Coronary artery (tissue), 2 donors: ENCODE measurements at places on chromosomes 3 and 15.

- no peak for DNase-seq
Measured at GRCh38 chr3:66095295-66096001, 56.7 kb upstream of the MAGI1 start.

- DNase-seq, result no peak
Measured at GRCh38 chr3:18355832-18356231, 69.3 kb downstream of the SATB1 start.

DNA sequence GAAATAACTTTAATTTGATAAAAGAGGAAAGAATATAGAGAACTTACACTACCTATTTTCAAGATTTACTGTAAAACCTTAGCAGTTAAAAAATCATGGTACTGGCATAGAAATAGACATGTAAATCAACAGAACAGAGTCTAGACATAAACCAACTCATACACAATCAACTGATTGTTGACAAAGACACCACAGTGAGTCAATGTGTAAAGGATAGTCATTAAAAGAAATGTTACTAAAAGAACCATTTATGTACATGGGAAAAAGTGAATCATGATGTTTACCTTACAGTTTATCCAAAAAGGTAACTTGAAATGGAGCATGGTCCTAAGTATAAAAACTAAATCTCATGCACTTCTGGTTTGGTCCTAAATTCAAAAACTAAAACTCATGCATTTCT lies 847.4 kb downstream of the IGSF11 start:
- no peak for DNase-seq

DNA sequence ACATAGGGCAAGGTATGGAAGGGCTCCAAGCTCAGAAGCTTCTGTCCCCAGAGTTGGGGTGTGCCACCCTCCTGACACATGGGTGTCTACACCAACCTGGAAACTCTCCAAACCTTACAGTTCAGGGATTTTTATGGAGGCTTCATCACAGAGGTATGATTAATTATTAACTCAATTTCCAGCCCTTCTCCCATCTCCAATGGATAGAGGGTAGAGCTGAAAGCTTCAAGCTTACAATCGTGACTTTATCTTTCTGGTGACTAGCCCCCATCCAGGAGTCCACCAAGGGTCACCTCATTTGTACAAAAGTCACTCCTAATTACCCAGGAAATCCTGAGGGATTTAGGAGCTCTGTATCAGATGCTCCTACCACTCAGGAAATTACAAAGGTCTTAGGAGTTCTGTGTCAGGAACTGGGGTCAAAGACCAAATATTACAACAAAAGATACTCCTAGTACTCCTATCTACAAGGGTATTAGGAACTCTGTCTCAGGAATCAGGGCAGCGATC lies 62.7 kb downstream of the TFDP2 start:
- DNase-seq, result no peak

DNA sequence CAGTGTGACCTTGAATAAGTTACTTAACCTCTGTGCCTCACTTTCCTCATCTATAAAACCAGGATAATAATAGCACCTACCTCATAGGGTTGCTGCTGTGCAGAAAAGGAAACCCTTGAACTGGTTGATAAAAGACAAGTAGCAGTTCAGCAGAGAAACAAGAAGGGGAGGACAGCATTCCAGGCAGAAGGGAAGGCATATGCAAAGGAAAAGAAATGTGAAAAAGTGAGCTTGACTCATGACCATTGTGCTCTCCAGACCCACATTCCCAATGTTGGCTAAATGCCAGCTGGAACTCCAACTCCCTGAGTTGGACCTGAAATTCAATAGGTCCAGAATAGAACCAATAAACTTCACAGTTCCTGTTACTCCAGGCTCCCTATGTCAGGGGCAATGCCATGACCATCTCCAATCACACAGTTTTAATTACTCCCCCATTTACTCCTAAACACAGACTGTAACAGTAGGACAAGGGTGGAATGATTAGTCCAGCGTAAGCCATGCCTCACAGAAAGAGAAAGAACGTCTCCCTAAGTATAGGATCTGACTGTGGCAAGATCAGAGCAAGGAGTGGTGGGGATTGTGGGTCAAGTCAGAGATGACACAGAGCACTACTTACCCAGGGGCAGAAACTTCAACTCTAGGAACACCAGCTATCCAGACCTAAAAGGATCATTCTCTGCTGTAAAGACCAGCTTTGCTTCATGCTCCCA lies 26.9 kb downstream of the PRKAR2A start:
- DNase-seq, result no peak

GRCh38 chr3:52046186-52046901 lies 10.0 kb downstream of the DUSP7 start:
- peak; percentile 94 for DNase-seq

GRCh38 chr15:70508561-70509281 lies 254.6 kb downstream of the UACA start:
- DNase-seq, result no peak

GRCh38 chr3:128409624-128410581 lies 56.8 kb downstream of the DNAJB8 start:
- DNase-seq, result no peak

DNA sequence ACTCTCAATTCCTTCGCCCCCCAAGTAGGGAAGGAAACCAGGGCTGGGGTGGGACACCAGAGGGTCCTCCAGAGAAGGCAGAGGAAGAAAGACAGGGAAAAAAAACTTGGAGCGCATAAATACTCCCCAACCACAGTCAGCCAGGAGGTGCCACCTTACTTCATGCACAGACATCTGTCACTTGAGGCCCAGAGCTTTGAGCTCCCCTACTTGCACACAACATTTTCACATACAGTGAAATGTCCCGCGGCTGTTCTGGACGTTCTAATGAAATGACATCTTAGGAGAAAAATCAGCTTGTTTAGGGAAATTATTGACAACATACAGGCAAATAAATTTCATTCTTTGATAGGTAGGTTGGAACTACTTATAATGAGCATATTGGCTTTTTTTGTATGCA lies 113.0 kb downstream of the LIPC start:
- DNase-seq, result no peak

- no peak for DNase-seq
Measured at GRCh38 chr3:14867936-14868570, 49.3 kb downstream of the FGD5 start.

DNA sequence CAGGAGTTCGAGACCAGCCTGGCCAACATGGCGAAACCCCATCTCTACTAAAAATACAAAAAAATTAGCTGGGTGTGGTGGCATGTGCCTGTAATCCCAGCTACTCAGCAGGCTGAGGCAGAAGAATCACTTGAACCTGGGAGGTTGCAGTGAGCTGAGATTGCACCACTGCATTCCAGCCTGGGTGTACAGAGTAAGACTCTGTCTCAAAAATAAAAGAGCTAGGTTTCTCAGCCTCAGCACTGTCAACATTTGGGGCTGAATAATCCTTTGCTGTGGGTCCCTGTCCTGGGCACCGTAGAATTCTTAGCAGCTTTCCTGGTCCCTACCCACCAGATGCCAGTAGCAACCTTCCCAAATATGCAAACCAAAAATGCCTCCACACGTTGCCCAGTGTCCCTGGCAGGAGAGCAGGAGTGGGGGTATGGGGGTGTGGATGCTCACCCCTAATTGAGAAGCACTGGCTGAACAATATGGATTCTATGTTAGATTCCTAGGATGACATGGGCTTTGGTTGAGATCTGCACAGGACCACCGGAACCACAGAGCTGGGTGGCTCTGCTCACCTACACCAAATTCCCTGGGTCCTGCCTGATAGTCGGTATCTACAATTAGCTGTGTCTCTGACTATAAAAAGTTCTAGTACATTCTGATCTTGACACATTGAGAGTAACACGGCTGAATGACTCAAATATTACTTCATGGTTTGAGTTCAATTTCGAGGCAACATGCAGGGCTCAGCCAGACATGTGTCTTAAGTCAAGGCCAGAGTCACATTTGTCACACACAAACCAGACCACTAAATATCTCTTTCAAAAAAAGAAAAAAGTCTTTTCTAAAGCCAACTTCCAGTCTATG lies 577.0 kb upstream of the MDFIC2 start:
- DNase-seq, result peak; percentile 74

GRCh38 chr3:169138849-169139420 lies 524.6 kb downstream of the MECOM start:
- no peak for DNase-seq

DNA sequence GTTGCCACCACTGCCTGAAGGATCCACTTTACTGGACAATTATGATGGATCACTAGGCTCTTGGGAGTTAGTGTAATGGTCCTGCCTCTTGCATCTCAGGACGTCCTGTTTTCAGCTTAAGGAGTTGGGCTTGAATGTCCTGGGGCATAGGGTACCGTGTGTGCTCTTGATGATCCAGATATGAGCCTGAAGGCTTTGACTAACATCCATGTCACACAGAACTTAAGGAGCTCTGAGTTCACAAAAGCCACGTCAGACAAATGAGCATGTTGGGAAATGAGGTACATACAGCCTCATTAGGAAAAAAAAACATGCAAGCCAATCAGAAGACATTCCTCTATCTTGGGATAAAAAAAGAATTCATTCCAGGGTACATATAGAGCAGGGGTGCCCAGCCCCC lies 40.8 kb downstream of the CA12 start:
- DNase-seq, result no peak

GRCh38 chr3:172125963-172126457 lies 86.6 kb downstream of the FNDC3B start:
- peak; percentile 85 for DNase-seq

- no peak for DNase-seq
Measured at GRCh38 chr3:56424336-56424735, 43.9 kb downstream of the ERC2 start.

DNA sequence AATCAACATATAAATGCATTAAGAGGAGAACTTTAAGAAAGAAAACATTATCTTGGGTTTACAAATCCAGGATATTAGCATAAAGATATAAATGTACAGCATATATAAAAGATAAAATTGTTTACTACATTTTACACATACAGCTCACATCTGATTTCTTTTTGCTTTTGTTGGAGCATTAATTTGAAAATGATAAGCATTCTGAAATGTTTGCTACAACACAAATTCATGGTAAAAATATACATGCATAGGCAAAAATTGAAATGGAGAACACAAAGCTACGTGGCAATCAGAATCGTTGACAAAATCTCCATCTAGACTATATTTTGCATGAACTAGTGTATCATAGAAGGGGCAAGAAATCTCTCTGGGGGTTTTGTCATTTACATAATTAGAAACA lies 159.1 kb downstream of the TIGIT start:
- no peak for DNase-seq

GRCh38 chr15:31567861-31568260 lies 241.2 kb downstream of the KLF13 start:
- DNase-seq, result no peak

DNA sequence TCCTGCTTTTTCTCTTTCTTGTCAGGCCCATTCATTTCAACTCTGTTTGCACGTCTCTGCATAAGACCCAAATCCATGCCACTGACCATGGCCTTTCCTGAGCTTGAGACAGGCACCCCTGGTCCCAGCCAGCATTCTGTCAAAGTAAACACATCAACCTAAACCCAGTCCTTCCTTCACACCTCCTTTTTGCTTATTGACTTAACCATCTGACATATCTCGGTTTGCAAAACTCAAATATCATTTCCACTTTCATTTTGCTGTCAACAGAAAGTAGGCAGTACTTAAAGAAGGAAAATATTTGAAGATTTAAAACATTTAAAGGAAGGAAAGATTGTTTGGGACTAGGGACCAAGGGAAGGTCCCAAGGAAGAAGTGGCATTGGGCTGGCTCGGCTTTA lies 48.2 kb upstream of the KBTBD8 start:
- DNase-seq, result no peak

DNA sequence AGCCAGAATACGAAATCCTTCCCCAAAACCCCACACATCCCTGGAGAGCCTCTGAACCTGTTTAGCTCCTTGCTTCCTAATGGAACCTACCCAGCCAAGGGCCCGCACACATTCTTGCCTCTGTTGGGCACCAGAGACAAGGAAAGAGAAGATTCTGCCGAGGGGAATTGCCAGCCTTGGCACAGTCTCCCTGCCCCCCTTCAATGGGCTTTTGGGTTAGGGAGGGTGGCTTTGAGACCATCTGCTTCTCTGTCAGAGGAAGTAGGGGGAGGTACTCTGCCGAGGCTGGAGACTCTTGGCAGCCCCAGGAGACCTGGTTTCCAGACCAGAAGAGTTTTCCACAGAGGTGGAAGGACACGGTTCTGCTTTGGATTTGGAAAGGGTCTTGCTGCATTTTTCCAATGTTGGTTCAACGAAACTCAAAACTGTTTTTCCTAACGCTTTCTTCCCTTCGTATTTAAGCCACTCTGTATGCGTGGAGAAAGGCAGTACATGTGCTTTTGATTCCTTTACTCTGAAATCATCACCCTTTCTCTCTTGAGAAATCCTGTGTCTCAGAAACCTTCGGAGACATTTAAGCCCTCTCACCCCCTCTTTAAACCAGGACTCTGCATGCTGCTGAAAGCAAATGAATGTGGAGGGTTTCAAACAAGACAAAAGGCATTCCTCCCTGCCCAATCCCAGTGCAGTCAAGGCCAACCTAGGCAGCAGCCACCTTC lies 78.8 kb upstream of the PRR23C start:
- no peak for DNase-seq

DNA sequence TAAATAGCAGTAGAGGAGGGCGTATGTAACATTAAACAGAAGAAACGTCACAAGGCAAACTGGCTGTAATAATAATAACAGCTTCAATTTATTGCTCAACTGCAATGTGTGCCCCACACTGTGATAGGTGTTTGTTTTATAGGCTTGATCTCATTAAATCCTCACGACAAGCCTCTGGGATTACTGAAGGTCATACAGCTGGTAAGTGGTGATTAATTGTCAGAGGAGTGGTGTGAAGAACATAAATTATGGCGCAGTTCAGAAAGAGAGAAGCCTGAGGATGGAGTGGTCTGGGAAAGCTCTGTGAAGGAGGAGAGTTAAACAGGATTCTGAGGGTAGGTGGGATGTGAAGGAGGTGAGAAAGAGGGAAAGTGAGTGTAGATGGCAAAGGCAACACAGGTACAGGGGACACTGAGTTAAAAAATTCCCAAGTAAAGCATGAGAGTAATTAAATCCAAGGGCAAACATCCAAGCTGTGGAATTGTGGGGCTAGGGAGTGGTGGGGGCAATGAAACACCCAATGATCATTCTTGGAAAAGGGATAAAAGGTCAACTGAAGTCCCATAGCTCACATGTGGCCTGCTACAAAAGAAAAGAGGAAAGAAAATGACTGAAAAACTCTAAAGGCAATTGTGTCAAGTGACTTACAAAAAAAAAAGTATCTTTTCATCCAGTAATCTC lies 16.5 kb upstream of the GLCE start:
- no peak for DNase-seq

DNA sequence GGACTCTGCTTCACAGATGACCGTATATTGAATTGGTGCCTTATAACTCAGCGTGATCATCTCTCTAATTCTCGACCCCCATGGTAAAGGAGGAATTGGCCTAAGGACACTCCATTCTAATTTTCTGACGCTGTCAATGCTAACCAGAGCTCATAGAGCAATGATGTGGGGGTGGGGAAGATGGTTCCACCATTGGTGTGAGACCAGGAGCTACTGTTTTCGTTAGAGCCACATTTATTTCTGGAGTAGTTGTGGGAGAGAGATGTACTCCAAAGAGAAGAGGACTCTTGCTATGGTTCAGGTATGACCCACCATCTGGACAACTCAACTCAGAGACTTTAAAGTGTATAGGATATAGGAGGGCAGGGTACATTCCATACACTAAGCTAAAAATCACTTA lies 16.3 kb downstream of the ZBTB38 start:
- DNase-seq, result no peak
